AG04449 (cell line): ENCODE measurements at places on chromosomes 7 and 10.
A peak's percentile ranks its signal among the peaks of the same experiment; 100 is the strongest.

GRCh38 chr10:29057822-29058331 lies 231.0 kb upstream of the LYZL1 start:
- no peak for DNase-seq

GRCh38 chr10:130027716-130028464 lies 63.8 kb upstream of the EBF3 start:
- DNase-seq = no peak

DNA sequence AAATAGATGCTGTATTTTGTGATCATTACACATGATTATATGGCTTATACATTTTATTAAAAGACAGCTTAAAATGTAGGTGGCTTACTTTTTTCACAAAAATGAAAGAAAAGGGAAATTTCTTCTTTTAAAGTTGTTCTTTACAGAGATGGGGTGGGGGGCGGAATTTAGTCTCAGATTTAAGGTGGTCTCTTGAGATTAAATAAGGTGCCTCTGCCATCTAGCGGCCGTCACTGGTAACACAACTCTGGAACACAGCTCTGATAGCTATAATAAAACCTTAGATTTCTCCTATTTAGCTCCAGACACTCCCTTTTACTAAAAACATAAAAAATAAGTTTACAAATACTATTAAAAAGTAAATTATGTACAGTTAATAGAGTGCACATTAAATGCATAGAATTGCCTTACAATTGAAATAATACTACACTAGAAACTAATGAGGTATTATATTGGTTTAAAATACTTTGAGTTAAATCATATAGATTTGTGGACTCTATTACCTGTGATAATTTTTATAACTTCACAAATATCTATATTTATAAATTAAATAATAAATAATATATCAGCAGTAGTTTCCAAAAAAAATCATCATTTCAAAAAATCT lies 210.9 kb downstream of the DGKB start:
- DNase-seq = no peak

GRCh38 chr7:82729172-82730030 lies 285.8 kb upstream of the CACNA2D1 start:
- DNase-seq = no peak

DNA sequence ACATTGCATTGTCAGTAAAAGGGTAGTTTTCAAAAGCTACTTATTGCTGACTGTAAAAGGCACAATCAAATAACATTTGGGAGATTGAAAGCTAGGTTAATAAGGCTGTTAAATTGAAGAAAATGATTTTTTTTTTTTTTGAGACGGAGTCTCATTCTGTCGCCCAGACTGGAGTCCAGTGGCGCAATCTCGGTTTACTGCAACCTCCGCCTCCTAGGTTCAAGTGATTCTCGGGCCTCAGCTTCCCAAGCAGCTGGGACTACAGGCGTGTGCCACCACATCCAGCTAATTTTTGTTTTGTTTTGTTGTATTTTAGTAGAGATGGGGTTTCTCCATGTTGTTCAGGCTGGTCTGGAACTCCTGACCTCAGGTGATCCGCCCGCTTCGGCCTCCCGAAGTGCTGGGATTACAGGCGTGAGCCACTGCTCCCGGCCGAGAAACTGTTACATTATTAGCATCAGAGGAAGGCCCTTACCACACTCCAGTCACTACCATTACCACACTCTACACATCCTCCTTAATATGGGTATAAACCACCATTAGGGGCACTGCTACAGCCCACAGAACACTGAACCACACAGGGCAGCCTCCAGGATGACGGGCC lies 1.0 kb downstream of the CYP51A1 start:
- no peak for DNase-seq

- DNase-seq = no peak
Measured at GRCh38 chr10:115093286-115093775, at the start of gene ATRNL1. TSS of gene ATRNL1 (plus strand) at chr10:115093365. CDS start at chr10:115093751, 386 bp downstream.

DNA sequence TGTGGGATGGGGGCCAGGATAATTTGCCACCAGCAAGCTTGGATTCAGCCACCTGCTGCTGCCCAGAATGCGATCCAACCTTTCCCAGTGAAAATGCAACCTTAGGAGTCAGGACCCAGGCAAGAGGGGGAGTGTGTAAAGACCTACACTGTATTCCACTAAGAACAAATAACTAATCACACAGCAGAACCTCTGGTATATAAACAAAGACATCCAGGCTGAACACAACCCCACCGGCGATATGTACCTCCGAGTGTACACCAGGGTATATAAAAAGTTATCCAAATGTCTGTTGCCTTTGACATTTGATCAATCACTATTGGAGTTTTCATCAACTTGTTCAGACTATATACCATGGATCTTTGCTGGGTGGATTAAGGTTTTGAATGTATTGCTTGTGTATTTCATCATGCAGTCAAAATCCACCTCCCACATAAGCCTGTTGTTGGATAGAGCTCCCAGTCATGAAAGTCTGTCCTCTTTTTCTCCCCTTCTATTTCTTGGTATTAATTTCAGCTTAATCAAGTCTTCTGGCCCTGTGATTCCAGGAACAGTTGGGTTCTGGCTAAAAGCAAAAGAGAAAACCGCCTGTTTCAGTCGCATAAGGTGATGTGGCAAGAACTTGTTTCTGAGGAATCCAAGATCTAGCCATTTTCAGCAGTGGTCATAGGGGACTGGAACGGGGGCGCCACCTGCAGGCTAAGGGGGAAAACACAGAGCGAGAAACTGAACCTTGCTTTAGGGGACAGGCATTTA lies 290.7 kb downstream of the CCDC3 start:
- DNase-seq = peak; percentile 45

- DNase-seq = no peak
Measured at GRCh38 chr7:106611911-106612310, 49.0 kb downstream of the CCDC71L start.

DNA sequence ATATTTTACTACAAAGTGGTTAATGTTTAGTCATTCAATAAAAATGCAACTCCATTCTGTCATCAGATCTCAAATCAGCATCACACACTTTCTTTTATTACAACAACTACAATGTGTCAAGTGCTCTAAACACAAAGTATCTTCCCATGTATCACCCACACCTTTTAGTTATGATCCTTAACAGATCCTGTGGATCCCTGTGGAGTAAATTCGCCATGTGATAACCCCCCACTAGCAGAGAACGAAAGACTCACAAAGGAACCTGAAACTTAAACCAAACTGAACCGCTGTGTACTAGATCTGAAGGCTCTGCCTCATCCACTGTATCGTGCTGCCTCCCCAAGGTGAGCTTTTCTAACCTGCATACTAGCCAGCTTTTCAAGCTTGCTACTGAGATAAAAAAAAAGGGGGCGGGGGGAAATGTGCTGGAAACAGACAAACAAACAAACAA lies 1.7 kb downstream of the DPY19L1 start:
- DNase-seq = no peak
